ENCODE measurements at places on chromosomes 4 and X.

DNA sequence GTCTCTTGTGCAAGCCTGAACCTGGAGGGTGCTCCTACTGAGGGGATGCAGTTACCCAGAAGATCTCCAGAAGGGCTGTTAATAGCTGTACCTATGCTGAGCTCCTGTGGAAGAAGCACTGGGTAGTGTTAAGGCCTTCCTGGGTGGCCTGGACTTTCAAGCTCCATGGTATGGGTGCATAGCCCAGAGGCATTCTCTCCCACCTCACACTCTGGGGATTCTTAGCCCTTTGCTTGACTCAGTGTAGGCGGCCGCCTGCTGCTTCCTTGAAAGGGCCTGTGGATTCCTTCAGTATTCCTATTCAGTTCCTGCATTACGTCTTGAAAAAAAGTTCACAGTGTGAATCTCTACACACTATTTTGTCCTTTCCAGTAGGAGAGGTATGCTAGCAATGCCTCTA is 235.7 kb upstream of the MAGEB16 start:
- DNase-seq: no peak

DNA sequence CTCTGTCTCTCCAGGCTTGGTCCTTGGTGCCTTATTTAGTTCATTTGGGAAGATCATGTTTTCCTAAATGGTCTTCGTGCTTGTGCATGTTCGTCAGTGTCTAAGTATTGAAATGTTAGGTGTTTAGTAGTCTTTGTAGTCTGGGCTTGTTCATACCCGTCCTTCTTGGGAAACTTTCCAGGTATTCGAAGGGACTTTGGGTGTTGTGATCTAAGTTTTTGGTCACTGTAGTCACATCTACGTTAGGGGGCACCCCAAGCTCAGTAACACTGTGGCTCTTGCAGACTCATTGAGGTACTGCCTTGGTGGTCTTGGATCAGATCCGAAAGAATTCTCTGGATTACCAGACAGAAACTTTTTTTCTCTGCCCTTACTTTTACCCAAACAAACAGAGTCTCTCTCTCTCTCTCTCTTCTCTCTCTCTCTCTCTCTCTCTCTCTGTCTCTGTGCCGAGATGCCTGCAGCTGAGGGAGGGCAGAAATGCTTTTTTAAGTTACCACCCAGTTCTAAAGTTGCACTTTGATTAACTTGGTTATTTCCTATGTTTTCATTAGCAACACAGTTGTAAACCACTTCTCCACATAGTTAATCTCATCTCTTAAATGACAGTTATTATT is 67.6 kb upstream of the SLC7A3 start:
- no peak for DNase-seq

- DNase-seq: no peak
These were observed 118.4 kb upstream of the ENPEP start for GRCh38 chr4:110357521-110357920.

GRCh38 chrX:148763896-148764295 is 263.5 kb downstream of the AFF2 start:
- no peak for DNase-seq

- DNase-seq: no peak
These were observed 98.3 kb upstream of the MAOA start for GRCh38 chrX:43557792-43558191.

- DNase-seq: no peak
These were observed 207.4 kb upstream of the INTU start for GRCh38 chr4:127425202-127425845.

- DNase-seq: no peak
These were observed 335.8 kb downstream of the SH3BGRL start for GRCh38 chrX:81537723-81538122.

DNA sequence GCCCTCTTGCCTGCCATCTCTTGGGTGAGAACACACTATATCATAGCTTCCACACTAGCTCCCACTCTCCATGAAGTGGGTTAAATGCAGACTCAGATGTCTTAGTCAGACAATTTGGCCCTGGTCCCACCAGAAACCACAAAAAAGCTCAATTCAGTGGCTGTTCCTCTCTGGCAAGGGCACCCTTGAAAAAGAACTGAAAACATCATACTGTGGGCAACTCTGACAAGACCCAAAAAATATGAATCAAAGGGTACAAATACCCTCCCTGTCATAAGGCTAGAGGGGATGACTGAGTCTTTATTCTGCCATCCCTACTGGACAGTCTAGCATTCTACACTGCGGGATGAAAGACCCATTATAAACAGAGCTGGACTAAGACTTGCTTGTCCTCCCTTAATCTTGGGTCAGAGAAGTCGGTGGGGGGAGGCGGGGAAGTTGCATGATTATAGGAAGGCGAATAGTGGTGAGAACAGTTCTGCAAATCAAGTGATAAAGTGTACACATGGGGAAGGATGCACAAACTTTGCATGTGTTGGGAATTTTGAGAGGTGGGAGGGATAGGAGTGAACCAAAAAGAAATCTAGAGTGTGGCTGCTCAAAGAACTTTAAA is 172.1 kb downstream of the OPHN1 start:
- no peak for DNase-seq

GRCh38 chr4:114043116-114043515 is 63.7 kb upstream of the ARSJ start:
- DNase-seq: no peak

DNA sequence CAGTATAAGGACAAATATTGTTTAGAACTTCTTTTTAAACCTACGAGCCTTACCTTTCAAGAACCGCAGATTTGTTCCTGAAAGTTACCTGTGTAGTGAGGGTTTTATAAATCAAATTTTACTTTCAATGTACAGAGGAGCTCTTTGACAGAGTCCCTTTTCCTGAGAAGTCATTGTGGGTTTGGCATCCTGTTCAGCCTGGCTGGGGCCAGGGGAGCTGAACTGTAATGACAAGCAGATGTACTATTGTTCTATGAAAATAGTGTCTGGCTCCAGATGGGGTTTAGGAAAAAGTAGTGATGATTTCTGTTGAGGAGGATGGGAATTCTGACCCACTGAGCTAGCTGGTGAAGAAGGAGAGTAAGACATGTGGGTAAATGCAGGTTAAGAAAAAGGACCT is 196.2 kb upstream of the PGRMC2 start:
- peak; percentile 31 for DNase-seq

- no peak for DNase-seq
These were observed 42.1 kb downstream of the PDGFC start for GRCh38 chr4:156929386-156930105.

- DNase-seq: no peak
These were observed 355.2 kb upstream of the FAM241A start for GRCh38 chr4:111789901-111790640.

GRCh38 chr4:84808332-84808731 is 158.2 kb downstream of the WDFY3 start:
- no peak for DNase-seq

DNA sequence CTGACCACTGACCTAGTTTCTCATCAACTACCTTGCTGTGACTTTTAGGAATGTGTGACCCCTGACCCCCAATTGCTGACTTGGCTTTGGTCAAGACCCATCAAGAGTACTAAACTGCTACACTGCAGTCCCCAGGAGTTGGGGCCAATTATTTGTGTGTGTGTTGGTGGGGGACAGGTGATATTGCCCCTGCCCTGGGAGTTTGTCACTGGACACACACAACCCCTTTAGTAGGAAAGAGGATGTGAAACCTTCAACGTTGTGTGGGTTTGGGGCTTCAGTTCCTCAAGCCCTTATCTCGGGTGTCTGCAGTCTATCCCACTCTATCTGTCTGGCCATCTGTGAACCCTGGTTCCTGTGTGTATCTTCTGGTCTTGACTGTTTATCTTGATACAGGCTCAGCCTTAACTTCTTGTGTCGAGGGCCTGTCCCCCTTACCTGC is 6.5 kb downstream of the SASH3 start:
- DNase-seq: no peak

GRCh38 chr4:186910385-186910784 is 186.7 kb upstream of the FAT1 start:
- no peak for DNase-seq

DNA sequence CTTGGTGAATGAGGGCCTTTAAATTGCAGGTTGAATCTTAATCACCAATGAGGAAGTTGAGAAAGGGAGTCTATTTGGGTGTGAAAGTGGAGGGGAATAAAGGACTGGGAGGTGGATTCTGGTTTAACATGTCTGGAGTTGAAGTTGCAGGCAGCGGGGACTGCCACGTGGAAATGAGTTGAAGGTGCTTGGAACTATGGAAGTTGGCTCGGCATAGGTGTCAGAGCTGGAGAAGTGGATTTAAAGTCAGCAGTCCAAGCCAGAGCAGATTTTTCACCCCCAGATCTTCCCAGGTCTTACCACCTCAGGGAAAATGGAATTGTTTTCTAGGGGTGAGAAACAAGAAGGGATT is 44.9 kb downstream of the TIGD4 start:
- no peak for DNase-seq

- no peak for DNase-seq
These were observed 113.7 kb downstream of the SHROOM3 start for GRCh38 chr4:76548704-76549103.

DNA sequence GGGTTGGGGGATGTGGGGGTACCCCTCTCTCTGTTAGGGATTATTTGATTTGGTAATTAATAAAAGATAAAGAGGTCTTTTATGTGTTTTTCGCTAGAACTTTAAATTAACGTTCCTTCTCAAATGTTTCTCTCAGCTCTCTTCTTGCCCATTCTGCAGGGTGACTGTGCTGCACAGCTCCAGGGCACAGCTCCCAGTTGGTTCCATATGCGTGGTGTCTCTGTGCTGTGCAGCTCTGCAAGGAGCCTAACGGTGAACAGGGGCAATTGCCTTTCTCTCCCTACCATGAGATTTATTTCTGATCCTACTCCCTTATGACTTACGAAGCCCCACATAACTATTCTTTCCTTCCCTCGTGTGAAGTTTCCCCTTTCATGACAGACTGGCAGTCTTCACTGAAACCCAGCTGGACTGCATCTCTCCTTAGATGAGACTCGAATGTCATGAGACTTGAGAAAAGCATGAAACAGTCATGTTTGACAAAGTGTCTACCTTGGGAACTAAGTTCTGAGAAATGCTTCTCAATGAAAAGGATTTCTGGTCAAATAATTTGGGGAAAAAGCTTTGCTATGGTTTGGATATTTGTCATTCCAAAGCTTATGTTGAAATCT is 50.2 kb upstream of the SPRY1 start:
- DNase-seq: no peak

- DNase-seq: no peak
These were observed 202.9 kb downstream of the SCFD2 start for GRCh38 chr4:53162969-53163368.

DNA sequence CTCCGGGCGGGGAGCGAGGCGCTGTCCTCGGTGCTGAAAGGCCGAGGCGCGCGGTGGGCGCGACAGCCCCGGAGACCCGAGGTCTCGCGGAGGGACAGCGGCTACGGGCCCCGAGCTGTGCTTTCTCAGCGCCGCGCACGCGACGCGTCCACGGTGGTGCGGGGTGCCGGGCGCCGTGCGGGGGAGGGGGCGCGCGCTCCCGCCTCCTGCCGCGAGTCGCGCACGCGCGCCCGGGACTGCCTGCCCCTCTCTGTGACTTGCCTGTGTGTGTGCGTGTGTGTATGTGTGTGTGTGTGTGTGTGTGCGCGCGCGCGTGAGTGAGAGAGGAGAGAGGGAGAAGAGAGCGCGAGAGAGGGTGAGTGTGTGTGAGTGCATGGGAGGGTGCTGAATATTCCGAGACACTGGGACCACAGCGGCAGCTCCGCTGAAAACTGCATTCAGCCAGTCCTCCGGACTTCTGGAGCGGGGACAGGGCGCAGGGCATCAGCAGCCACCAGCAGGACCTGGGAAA is at the start of gene GRIA2:
Gene GRIA2, plus strand, starts transcription at position 358 of the 511 bp plus-strand sequence. CDS start 315 bp downstream, outside the sequence.
- DNase-seq: no peak

- no peak for DNase-seq
These were observed 54.4 kb downstream of the VGLL1 start for GRCh38 chrX:136586386-136586785.

DNA sequence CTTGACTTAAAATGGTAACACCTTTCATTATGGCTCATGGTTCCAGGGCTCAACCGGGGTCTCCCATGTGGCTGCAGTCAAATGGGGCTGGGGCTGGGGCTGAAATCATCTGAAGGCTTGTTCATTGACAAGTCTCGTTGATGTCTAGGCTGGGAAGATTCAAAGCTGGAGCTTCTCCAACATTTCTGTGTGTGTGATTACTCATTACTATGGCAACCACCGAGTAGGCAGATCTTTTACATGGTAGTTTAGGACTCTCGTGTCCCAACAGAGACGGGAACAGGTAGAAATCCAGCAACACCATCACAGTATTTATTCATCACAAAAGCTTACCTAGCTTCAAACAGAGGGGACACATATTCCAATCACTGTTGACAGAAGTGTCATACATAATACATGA is 7.8 kb downstream of the YTHDC1 start:
- peak; percentile 19 for DNase-seq

DNA sequence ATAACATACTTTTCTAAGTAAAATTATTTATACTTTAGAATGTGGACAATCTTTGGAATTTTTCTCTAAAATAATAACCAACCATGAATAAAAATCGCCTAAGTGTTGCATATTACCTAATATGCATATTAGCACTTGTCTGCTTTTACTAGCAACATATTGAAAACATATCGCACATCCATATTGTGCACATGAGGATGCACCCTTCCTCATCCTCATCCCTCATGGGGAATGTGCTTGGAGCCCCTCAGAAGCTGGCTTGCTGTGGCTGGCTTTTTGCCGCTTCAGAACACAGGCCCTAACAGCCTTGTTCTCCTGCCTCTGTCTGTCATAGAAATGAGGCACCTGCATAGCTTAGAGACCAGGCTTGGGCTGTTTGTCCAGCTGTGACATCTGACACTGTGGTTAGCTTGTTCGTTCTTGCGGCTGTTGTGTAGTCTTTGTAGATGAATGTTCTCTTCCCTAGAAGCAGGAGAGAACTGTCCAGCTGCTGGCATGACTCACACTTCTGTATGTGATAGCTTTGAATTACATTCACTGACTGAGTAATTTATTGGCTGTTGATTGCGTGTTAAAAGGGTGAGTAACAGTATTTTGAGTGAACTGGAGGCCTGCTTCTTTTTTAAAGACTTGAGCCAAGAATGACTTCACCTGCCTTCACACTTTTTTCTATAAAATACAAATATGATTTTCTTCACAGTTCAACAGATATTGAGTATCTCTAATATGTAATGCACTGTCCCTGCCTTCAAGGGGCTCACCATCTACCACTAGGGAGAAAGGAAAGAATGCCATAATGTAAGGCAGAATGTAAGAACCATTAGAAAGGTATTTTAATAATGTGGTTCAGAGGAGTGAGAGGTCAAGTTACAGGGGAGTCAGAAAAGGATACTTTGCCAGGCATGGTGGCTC is 81.9 kb downstream of the HMGB2 start:
- peak; percentile 87 for DNase-seq

DNA sequence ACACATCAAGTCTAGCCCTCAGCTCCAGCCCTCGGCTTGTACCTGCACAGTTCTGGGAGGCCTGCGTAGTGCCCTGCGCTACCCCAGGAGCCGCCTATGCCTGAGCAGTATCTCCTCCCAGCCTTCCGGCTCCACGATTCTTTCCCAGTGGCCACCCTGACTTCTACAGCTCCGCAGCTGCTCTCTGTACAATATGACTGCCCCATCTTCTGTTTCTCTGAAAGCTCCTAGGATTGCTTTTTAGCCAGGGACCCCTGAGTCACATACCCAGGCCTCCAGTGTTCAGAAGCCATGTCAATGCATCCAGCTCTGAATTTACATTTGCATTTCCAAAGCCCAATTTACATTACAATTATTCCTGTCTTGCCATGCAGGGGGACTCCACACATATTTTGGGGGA is 135.5 kb downstream of the PJA1 start:
- no peak for DNase-seq

Measured in BJ (cell line).